Brain microvascular endothelial cell (primary cell): ENCODE measurements at places on chromosomes 5 and 9.

DNA sequence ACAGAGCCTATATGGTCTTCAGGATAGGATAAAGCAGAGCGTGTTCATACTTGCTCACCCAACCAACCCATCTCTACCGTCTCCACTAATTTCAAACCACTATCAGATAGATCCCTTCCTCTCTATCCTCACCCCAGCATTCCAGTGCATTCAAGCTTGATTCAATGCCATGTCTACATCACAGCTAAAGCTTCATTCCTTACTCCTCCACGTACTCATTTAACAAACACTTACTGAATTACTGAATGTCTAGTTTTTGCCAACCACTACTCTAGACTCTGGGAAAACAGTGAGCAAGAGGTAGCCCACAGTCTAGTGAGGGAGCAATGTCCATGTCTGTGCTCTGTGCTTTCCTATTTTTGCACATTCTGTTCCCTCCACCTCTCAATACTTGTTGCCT lies 163.5 kb upstream of the MSX2 start:
- DNase-seq, result no peak

GRCh38 chr5:171416160-171417049 lies 3.0 kb upstream of the FGF18 start:
- no peak for DNase-seq

DNA sequence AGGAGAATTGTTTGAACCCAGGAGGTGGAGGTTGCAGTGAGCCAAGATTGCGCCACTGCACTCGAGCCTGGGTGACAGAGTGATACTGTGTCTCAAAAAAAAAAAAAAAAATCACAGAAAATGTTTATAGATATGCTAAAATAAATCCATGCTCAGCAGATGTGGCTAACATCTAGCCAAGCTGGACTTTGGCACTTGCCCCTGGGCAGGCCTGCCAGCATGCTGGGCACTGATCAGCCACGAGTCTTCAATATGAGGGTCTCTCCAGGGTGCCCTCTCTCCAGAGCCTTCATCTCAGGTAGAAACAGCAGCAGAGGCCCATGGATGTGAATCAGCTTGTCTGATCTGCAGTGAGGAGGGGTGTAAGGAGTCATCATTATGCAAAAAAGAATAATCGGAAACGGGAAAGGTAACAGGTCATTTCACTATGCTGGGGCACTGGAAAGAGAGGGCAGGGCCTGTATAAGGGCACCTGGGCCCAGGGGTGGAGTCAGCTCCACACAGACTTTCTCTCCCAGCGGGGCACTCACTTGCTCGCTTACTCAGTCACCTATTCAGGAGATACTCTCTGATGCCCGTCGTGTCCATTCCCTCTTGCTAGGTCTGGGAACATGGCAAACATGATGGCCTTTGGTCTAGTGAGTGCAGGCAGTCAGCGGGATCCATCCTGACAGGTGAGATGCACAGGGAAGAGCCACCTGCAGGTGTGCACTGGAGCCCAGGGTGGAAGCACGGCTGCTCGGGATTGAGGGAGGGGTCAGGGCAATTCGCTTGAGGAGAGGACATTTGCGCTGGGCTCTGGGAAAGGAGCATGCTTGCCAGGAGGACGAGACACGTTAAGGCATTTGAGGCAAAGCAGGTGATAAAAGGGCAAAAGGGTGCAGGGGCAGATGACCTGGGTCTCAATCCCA lies 17.1 kb downstream of the RNF44 start:
- no peak for DNase-seq

GRCh38 chr9:33103501-33104281 lies 27.2 kb upstream of the SMU1 start:
- DNase-seq, result no peak
